Stimulated activated effector memory CD8-positive, alpha-beta T cell treated with anti-CD3 and anti-CD28 coated beads, Interleukin-12 subunit alpha, Interleukin-12 subunit beta, amount 100 ng/mL, for 72 hours (primary cell): ENCODE measurements at places on chromosomes 6 and 20.

DNA sequence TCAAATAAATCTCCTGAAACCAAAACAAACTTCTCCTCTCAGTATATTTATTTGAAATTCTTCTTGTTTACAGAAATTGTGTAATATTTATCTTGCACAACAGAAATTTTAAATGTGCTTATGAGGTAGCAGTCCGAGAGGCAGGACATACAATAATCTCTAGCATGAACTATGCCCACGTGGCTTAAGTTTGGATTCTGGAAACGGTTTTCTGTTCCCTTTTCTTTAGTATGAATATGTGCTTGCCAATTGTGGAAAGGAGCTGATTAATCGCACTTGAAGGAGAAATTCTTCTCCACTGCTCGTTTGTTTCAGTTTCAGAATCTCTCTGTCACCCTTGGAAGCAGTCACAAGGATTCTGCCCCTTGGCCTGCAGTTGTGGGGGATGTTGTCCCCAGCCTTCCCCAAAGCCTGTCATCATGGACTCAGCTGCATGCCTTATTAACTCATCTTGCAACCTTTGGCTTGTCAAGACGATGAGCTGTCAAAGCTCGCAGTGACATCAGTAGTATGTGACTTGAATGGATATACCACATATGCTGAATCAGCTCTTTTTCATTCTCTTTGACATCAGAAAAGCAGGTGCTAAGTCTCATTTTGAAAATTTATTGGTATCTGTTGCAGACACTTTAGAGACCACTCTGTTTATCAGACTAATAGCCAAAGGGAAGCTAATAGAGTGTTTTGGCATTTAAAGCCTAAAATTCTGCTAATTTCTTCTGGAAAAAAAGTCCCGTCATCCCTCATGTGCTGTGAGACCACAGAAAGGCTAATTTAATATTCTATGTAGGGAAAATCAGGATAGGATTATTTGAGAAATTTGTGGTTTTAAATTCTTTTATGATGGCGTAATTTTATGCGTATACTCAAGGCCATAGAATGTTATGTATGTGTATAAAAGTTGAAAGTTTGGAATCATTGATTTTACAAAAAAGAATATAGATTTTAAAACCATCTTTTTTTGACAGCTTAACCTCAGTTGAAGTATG, 186.8 kb downstream of the ARID1B start:
- DNase-seq: peak; percentile 66

GRCh38 chr6:26420688-26421171, 18.7 kb downstream of the BTN3A1 start:
- DNase-seq: no peak

GRCh38 chr6:112308476-112308875, 38.7 kb upstream of the RFPL4B start:
- no peak for DNase-seq

GRCh38 chr20:44129911-44130718, 56.9 kb downstream of the JPH2 start:
- DNase-seq: no peak

DNA sequence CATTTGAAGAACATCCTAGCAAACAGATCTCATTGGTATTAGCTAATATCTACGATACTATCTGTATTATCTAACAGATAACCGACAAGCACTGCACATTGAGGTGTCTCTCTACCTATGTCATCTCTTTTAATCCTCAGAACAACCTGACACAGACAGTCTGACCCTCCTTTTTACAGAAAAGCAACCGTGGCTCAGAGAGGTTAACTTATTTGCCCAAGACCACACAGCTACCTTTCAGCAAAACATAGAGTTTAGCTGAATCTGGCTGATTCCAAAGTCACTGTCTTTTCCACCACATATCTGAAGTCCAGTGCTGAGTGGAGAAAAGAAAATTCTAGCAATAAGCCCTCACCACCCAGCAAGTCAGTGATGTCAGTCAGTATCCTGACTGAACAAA, 358.7 kb upstream of the JARID2 start:
- DNase-seq: no peak

- no peak for DNase-seq
Measured at GRCh38 chr6:4935975-4936680, 67.7 kb downstream of the RPP40 start.

GRCh38 chr6:11431455-11431937, 106.1 kb upstream of the TMEM170B start:
- DNase-seq: no peak

DNA sequence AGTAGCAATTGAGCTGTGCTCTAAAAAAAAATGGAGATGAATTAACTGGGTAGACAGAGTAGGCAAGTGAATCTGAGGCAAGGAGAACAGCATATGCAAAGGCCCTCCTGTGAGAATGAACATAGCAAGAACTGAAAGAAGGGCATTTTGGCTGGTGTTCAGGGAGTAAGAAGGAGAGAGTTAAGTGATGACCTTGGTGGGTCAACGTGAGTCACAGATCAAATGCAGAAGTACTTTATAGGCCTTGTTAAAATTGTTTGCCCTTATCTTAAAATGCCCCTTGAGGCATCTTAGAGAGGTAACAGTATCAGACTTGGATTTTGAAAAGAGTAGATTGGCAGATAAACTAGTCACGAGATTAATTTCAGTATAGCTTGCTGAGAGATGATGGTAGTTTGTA, 24.5 kb downstream of the NDUFAF5 start:
- no peak for DNase-seq

DNA sequence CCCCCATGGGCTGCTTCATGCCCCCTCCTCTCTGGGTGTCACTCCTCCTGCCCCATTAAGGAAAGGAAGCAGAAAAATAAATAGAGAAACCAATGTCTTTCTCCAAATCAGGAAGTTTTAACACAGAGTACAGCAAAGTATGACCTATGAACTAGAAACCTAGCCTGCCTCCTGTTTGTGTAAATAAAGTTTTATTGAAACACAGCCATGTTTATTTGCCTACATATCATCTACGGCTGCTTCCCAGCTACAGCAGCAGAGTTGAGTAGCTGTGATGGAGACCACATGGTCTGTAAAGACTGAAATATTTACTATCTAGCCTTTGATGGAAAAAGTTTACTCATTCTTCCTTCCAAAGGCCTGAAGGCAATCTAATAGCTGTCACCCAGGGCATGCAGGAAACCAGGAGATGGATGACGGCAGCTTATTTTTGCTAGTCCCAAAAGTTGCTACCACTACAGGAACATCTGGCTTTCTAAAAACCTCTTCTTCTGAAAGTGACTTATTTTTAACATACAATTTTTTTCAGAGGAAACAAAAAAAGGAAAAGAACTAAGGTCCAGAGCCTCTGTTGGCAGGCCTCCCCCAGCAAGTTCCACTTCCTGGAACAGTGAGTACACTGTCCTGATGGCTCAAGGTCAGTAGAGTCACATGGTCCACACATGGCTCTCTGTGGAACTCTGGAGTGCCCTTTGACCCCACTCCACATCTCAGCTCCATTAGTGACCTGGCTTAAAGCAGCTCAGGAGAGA, 287.8 kb downstream of the PTPRT start:
- DNase-seq: no peak

GRCh38 chr6:50278663-50279062, 228.9 kb upstream of the DEFB112 start:
- no peak for DNase-seq

GRCh38 chr6:124888581-124889371, 73.5 kb upstream of the RNF217 start:
- DNase-seq: no peak

- no peak for DNase-seq
Measured at GRCh38 chr20:23114018-23114417, 27.9 kb upstream of the CD93 start.

DNA sequence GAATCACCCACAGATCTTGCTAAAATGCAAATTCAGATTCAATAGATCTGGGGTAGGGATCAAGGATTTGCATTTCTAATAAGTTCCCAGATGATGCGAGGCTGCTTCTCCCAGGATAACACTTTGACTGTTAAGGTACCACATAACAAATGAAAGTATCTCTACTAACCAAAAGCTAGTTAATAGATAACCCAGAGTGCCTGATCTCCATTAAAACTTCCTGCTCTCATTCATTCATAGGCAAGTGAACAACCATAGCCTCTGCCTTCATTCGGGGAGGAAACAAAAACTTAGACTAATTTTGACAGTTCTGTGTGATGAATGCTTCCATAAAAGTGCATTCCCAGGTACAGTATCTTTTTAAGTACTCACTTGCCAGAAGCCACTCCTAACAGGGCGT, 265.6 kb upstream of the BTBD3 start:
- no peak for DNase-seq

- no peak for DNase-seq
Measured at GRCh38 chr6:100803264-100804045, 77.7 kb downstream of the ASCC3 start.

GRCh38 chr6:105994118-105994590, 92.0 kb upstream of the PRDM1 start:
- no peak for DNase-seq

DNA sequence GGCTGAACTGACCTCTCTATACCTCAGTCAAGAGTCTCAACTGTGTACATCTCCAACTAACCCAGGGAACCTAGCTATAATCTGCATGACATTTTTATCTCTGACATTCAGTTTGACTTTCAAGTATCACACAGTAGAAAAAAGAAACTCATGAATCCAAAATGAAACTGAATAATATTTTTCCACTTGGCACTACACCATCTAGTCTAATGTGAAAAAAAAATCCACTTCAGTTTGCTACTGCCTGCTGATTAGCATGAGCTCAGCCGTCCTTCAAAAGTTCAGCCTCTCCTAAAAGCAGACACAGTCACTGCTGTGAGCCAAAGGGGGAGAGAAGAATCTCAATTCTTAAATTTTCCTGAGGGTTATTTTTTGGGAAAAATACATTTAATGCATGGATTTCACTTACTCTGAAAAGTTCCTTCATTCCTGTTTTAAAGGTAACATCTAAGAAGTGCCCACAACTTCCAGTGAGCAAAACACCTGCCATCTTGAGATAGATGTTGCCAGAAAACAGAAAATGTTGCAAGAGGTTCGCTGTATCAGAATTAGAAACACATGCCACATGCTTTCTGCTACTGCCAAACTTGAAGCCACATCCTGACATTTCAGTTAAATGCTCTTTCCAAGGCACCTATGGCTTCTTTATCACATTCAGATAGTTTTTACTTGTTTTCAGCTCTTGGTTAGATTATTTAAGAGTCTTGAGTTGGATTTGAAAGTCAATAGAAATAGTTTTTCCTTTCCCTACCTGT, 95.4 kb downstream of the MKKS start:
- DNase-seq: no peak

- no peak for DNase-seq
Measured at GRCh38 chr6:137697267-137697938, 169.7 kb upstream of the TNFAIP3 start.

DNA sequence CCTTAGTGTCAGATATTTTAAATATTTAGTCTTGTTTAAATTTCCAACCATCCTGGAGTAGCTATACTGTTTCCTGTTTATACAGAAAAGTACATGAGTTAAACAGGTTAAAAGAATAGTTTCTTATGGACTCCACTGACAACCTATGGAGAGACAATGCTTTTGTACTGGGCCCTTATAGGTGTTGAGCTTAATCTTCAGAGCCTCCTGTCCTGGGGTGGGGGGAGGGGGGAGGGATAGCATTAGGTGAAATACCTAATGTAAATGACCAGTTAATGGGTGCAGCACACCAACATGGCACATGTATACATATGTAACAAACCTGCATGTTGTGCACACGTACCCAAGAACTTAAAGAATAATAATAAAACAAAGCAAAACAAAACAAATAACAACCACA, 322.9 kb downstream of the GRIK2 start:
- DNase-seq: no peak

- no peak for DNase-seq
Measured at GRCh38 chr6:30942338-30943060, 1.7 kb downstream of the MUCL3 start.

GRCh38 chr6:140917911-140918310, 1214.8 kb upstream of the GJE1 start:
- no peak for DNase-seq

DNA sequence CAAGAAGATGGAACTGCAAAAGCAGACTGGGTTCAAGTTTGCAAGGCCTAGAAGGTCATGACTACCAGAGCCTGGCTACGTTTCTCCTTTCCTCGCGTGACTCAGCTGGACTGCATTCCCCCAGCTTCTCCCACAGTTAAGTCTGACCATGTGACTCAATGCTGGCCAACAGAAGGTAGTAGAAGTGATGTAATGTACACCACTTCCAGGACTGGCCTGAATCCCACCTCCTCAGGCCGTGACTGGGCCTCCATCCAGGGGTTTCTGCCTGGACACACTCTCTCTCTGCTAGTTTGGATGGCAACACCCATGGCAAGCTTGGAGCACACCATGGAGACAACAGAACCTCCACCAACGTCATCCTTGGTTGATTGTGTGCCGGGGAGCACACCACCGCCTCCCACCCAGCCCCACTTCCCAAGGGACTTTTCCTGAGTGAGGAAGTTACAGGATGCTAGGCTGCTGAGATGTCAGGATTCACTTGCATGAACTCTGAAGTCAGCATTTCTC, 112.0 kb upstream of the CDYL start:
- no peak for DNase-seq

DNA sequence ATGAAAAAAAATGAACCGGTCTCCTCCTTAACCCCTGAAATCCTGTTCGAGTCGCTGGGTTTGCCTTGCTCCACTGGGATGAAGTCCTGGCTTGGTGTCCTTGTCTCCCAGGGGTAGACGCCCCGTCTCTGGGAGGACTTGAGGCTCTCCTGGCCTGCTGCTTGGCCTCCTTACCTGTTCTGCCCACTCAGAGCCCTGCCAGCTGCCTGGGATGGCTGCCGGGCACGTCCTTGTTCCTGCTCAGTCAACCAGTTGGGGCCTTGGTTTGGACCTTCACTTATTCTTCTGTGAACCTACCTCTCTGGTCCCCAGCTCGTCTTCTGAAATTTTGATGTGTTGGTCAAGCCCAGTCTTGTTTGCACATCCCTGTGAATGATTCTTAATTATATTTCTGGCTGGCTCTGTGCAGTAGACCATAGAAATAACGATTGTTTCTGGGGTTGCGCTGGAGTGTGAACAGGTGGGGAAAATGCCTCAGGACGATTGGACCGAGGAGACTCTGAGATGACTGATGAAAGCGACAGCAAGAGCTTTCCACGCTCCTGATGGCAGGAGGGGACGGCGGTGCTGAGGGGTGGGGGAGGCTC, 126.5 kb upstream of the ESR1 start:
- no peak for DNase-seq

DNA sequence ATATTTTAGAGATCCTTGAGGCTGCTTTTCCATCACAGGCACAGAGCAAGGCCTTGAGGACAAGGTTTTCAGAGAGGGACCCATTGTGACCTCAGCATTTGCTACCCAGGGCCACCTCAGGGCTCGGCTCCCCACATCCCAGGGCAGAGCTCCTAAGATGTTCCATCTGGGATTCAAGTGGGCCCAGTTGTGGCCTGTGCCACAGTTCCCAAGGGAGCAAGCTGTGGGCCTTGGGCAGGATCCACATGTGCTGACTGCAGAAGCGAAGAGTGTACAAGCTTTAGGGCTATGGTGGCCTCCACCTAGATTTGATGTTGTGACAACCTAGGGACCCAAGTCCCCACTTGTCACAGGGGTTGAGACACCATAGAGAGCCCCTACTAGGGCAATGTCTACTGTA, 608.1 kb downstream of the HACE1 start:
- DNase-seq: no peak
